ENCODE measurements at places on chromosomes 1 and 21. TPM values are rescaled to one million over a fixed set of nuclear protein-coding genes. Genes with fewer than 3 reads are reported as not detected.

MYOM3 gene
- 5.6 TPM for total RNA-seq

SMIM11 gene
- 20.5 TPM for total RNA-seq

FMO1 gene
- total RNA-seq, result not detected

CYP2J2 gene
- total RNA-seq, result not detected

CELF3 gene
- total RNA-seq, result not detected

FBLIM1 gene
- total RNA-seq, result 31.1 TPM

MAP10 gene
- 0.92 TPM for total RNA-seq

RIPPLY3 gene
- 0.71 TPM for total RNA-seq

SELE gene
- not detected for total RNA-seq

ARHGEF10L gene
- 8.0 TPM for total RNA-seq

PLCH2 gene
- total RNA-seq, result 0.44 TPM

TEX38 gene
- not detected for total RNA-seq

GBP3 gene
- total RNA-seq, result 2.2 TPM

SIPA1L2 gene
- total RNA-seq, result 7.5 TPM

POU3F1 gene
- not detected for total RNA-seq

SLAMF7 gene
- total RNA-seq, result 1.1 TPM

SPRR2F gene
- not detected for total RNA-seq

IQCC gene
- total RNA-seq, result 1.9 TPM

AUNIP gene
- total RNA-seq, result 8.5 TPM

PLD5 gene
- total RNA-seq, result 2.1 TPM

PCAT6 gene
- total RNA-seq, result 1.4 TPM

CFAP45 gene
- 0.46 TPM for total RNA-seq

OR2L5 gene
- total RNA-seq, result not detected

AIM2 gene
- not detected for total RNA-seq

NR0B2 gene
- not detected for total RNA-seq

C2CD2 gene
- 8.2 TPM for total RNA-seq

NUDT4B gene
- 2.4 TPM for total RNA-seq
